ENCODE measurements at places on chromosomes 11 and 22.

DNA sequence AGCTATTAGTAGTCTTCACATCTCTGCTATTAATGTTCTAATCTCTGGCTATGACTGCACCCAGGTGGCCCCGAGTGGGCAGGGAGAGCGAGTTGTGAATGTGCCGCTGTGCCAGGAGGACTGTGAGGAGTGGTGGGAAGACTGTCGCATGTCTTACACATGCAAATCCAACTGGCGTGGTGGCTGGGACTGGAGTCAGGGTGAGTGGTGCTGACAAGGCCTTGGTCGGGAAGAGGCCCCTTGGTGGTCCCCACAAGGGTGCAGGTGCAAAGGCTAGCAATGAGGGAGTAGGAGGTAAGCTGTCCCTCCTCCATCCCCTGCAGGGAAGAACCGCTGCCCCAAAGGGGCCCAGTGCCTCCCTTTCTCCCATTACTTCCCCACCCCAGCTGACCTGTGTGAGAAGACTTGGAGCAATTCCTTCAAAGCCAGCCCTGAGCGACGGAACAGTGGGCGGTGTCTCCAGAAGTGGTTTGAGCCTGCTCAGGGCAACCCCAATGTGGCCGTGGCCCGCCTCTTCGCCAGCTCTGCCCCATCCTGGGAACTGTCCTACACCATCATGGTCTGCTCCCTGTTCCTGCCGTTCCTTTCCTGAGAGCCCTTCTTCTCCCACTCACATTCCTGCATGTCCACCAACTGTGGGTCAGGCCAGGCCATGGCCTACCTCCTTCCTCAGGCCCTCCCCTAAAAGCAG is 2.9 kb downstream of the IZUMO1R start:
- no peak for DNase-seq

- no peak for DNase-seq
These were observed 6.4 kb downstream of the RAPSN start for GRCh38 chr11:47442514-47442913.

GRCh38 chr11:119536801-119537200 is 113.8 kb upstream of the THY1 start:
- DNase-seq = no peak

- peak; percentile 74 for DNase-seq
These were observed 2.4 kb downstream of the GAS2L1 start for GRCh38 chr22:29308791-29309262.

DNA sequence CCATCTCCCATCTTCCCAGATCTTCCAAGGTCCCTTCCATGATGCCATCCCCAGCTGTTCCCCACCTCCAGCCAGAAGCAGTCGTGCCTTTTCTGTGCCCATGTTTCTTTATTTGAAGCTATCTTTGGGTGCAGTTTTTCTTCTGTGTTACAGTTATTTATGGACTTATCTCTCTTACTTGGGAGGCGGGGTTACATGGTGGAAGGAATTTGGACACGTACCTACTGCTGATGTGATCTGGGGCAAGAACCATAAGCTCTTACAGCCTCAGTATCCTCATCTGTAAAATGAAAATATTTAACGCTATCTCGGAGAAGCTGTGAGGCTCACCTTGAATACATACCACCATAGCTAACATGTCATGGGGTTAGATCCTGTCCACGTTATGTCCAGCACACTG is 98.9 kb downstream of the ZBTB16 start:
- no peak for DNase-seq

DNA sequence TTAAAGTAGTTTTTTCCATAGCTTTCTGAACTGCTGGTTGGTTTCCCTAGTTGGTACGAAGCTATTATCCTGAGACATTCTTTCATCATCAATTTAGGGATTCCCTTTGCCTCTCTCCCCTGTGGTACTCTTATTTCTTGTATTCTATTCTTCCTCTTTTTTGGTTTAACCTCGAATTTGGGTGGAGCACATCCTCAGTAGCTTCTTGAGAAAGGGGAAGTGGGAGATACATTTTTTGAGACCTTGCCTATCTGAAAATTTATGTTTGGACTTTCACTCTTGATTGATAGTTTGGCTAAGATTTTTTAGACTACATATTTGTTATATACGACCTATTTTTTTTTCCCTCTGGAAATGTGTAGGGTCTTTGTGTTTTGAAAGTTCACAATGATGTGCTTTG is 121.7 kb upstream of the ZBED5 start:
- no peak for DNase-seq

DNA sequence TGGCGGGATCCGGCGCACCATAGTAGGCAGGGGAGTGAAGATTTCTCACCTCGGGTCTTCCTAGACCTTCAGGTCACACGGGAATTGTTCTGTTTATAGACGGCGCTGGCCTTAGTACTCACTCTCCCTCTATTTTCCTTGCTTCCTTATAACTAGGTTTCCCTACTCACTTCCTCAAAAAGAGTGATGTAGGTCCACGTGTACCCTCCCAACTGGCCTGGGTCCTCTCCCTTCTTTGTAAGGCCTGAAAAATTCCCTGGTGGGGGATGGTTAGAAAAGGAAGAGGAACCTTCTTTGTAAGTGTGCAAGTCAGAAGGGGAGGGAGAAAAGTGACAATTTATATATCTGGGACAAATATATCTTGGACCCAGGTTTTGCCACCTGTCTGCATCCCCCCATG is 2.9 kb upstream of the TMEM9B start:
- no peak for DNase-seq

- DNase-seq = peak; percentile 3
These were observed 16.5 kb downstream of the ZBTB16 start for GRCh38 chr11:114075891-114076441.

DNA sequence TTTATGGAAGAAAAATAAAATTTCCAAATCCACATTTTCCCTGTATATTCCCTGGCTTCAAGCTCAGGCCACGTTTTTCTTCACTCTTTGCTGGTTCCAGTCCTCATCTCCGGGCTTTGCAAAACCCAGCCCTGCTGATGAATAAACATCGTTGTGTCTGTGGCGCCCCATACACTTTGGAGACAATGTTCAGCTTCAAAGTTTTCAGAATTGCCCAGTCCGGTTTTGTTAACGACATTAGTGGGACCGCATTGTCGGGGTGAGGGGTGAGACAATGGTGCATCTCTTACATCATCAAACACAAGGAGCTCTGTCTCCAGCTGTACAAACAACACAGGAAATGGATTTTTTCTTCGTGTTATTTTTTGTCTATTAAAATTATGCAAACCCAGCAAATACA is 53.4 kb upstream of the HTATIP2 start:
- DNase-seq = no peak

GRCh38 chr22:29907753-29908515 is 25.0 kb downstream of the MTMR3 start:
- DNase-seq = peak; percentile 91

DNA sequence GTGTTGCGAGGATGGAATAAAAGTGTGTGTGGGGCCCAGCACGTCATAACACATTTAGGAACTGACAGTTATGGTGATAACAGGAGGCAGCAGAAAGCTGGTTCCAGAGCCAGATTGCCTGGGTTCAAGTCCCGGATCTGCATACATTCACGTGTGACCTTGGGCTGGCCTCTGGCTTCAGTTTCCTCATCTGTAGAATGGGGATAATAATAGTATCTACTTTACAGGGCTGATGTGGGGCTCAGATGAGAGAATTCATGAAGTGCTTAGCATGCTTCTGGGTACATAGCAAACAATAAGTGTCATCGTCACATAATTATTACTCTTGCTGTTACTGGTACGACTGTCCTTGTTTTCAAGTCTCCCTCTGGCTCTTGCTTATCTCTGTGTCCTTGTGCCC is 97.3 kb downstream of the KIAA1671 start:
- no peak for DNase-seq

GRCh38 chr11:65288706-65289536 is 25.7 kb upstream of the CDC42EP2 start:
- DNase-seq = no peak

GRCh38 chr11:123603666-123604065 is 50.8 kb downstream of the SCN3B start:
- no peak for DNase-seq

GRCh38 chr11:65298131-65298535 is 16.5 kb upstream of the CDC42EP2 start:
- DNase-seq = no peak

GRCh38 chr11:119342362-119343130 is 1.9 kb upstream of the C1QTNF5 start:
- DNase-seq = no peak

- DNase-seq = no peak
These were observed 74.0 kb upstream of the WNT11 start for GRCh38 chr11:76280151-76280881.

- DNase-seq = peak; percentile 51
These were observed 20.9 kb downstream of the ATXN10 start for GRCh38 chr22:45692549-45692948.

DNA sequence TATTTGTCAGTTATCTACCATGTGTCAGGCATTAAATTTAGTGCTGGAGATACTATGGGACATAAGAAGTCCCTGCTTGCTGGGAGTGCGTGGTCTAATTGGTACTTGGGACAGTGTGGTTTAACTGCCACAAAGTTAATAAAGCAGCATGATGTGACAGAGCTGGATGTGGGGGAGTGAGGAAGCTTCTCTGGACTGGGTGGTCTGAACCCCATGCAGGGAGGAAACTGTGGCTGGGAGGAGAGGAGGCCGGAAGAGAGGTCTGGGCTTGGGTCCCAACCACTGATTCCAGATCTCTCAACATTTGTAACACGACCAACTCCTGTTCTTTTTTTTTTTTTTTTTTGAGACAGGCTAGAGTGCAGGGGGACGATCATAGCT is 37.1 kb downstream of the ST3GAL4 start:
- DNase-seq = no peak

- no peak for DNase-seq
These were observed 86.6 kb downstream of the RTL6 start for GRCh38 chr22:44411226-44412135.

- DNase-seq = no peak
These were observed 6.8 kb downstream of the BID start for GRCh38 chr22:17767233-17768065.

DNA sequence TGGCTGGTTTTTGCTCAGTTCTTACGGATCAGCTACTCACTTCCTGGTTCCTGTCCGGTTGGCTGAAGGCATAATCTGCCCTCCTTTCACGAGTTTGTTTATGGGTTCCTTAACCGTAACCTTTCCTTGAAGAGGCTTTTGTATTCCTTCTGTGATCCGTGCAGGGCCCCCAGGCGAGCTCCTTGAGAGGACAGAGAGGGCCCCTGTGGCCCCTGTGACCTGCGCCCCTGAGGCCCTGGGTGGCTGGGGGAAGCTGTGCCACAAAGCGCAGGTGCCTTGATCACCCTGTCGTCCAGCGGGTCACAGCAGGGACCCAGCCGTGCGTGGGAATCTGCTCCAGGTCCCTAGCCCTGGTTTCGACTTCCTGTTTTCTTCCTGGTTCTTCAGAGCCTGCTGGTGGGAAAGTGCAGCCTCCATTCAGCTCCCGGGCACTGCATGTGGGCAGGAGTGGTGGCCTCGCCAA is 27.8 kb upstream of the FADD start:
- DNase-seq = no peak

GRCh38 chr22:40805239-40805638 is 13.9 kb downstream of the SLC25A17 start:
- DNase-seq = no peak

DNA sequence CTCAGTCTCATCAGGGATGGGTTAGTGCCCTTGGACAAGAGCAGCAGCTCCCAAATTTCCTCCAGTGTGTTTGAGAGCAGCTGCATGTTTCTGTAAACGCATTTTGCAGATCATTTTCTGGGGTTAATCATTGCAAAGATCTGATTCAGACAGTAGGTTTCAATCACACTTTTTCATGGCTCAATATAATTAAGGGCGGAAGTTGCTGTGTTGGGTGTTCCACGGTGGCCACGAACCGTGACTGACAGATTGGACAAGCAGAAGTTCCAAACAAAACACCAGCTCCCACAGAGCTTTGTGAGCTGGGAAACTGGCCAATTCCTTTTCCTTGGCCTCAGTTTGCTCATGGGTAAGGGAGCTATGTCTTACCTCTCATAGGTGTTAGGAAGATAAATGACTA is 8.4 kb upstream of the RASSF10 start:
- DNase-seq = no peak

DNA sequence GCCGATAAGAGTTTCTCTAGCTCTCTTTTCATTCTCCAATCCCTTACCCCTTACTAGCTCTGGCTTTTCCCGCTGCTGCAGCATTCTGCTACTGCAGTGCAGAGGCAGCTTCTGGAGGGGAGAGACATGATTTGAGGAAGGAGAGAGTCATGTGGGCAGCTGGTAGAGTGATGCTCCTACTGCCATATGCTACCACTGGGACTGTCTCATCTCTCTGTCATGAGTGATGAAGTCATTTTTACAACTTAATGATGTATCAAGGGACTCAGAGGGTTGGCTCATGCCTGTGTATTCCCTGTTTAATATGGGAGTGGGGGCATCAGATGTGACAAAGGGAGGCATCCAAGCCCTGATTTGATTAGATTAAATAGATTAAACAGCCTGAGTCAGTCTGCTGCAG is 11.3 kb downstream of the SLC17A6 start:
- no peak for DNase-seq

- no peak for DNase-seq
These were observed 22.1 kb downstream of the STIM1 start for GRCh38 chr11:3877364-3878257.

DNA sequence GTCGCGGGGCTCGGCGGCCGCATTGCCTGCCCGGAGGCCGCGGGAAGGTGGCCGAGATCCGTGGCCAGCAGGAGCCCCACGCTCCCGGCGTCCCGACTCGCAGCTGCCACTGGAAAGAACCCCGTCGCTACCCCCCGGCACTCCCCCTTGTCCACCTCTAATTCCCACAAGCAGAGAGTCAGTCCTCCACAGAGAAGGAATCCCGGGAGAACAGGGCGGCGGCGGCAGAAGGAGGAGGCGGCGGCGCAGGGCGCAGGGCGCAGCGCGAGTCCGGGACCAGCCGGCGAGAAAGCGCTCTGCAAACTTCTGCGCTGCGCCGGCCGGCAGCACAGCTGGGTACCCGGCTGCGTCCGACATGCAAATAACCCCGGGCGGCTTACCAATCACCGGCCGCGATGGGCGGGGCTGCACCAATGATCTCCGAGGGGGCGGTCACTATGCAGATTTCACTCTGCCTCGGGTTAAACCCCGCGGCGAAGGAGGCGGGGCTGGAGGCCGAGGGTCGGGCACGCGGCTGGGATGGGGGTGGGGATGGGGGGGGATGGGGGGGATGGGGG is at the start of gene ABTB2:
Gene ABTB2 (minus strand): TSS at position 310 of the 557 bp plus-strand sequence.
- peak; percentile 95 for DNase-seq

DNA sequence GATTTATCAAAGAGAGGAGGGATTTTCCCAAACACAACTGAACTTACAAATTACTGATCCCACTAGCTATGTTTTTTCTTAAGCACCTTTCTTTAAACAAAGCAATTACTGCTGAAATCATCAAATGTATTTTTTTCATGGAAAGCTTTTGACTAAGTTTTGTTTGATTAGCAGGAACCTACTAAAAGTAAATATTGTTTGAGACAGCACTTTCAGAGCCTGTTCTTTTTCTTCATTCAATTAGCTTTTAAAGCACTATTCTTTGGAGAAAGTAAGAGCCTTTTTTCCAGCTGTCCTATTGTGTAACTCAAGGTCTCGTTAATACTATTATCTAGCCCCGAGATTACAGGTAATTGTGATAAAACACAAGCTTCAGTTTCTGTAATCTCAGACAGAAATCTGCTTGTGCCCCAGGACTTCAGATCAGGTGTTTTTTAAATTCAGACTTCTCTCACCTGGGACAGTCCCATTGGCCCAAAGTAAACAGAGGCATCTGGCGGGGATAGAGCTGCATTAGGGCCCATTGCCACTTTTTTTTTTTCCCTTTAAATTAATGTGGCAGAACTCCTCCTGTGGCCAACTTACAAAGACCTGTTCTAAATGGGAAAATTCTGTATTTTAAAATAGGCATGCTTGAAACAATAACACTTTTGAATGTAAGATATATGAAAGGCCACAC is 11.0 kb downstream of the CSTPP1 start:
- no peak for DNase-seq

- DNase-seq = no peak
These were observed at the start of gene CSNK1E for GRCh38 chr22:38317122-38317994. Gene CSNK1E (minus strand): TSS chr22:38317433. CDS start chr22:38314157, 3,276 bp downstream.
